ENCODE measurements at places on chromosomes 12 and 14.
A peak's percentile ranks its signal among the peaks of the same experiment; 100 is the strongest.

GRCh38 chr12:130803702-130804101 is 35.3 kb downstream of the STX2 start:
- DNase-seq: no peak

DNA sequence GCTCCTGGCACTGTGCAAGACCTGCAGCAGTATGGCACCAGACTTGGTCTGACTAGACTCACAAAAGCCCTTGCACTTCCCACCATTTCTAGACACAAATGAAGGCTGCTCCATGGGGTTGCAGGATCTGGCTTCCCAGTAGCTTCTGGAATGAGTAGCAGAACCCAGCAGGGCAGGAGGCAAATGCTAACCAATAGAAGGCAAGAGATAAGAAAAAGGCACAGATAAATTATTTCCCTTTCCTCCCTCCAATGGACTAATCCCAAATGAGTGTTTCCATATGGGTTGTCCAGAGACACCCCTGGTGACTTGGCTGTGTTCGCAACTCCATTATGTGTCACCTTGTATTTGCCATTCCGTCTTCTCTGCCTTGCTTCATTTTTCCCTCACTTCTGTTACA is 49.7 kb downstream of the KIF21A start:
- no peak for DNase-seq

- DNase-seq: no peak
These were observed 260.5 kb downstream of the ADAMTS20 start for GRCh38 chr12:43291516-43291915.

DNA sequence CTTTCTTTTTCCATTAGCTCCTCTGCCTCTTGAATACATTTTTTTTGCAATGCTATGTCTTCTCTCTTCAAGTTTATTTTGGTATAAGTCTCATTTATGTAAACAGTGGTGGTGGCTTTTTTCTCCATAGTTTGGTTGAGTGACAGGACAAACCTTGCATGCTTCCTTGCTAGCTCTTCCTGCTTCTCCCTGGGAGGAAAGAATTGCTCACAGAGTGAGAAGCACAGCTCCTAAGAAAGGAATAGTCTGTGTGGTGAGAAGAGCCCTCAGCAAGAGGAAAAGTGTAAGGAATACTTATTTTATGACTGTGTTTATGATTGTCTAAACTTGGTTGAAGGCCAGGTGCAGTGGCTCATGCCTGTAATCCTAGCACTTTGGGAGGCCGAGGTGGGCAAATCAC is 11.5 kb downstream of the CCDC175 start:
- no peak for DNase-seq

DNA sequence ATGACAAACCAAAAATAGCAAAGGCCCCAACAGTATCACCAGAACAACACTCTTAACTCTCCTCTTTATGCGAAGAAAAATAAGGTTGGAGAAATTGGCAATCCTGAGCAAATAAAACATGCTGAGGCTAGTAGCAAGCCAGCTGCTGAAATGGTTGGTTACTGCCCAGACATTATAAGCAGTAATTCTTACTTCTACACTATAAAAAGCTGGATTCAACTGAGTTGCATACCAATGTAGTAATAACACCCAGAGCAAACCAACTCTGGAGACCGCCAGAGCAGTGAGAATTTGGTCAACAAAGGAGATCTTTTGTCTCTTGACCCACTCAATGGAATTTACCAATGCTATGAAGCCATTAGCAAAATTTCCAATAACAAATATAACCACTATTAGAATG is 628 bp downstream of the TAS2R30 start:
- DNase-seq: no peak

- no peak for DNase-seq
These were observed 22.7 kb upstream of the EID3 start for GRCh38 chr12:104280717-104281458.

GRCh38 chr14:60090864-60091519 is 731 bp upstream of the PCNX4 start:
- DNase-seq: peak; percentile 59

GRCh38 chr12:74689071-74689655 is 151.5 kb downstream of the ATXN7L3B start:
- no peak for DNase-seq

DNA sequence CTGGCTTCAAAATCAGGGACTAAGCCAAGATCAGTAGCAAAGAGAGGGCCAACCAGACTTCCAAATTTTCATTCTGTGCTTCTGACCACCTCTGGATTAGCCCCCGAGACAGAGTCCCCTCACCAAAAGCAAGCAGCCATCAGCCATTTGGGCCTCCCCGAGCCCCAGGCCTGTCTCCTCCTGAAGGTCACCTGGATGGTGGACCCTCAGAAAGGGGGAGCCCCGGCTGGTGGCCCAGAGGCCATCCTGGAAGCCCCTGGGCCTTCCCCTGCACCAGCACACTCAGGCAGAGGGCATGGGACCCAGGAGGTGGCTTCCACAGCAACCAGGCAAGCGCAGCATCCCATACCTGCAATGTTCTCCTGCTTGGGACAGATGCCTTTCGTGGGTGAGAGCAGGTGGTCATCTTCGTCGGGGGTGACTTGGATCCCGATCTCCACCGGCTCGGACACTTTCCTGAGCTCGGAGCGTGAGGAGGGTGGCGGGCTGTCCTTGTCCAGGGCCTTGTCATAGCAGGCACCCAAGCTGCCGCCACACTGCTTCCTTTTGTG is 14.8 kb downstream of the BCL11B start:
- DNase-seq: no peak

DNA sequence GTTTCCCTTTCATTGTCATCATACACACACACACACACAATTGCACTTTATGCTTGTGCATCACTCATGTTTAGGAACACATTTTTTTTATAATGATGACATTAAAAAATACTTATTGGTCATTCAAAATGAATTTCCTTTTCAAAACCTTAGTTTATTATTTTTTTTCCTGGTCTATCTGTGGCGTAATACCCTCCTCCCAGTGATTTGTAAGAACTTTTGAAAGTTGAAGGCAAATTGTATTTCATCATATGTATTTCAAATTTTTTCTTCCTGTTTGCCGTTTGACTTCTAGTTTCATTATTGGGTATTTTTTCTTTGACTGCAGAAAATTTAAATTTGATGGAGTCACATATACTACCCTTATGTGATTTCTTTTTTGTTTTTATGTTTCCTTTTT is 2.5 kb upstream of the LRRK2 start:
- DNase-seq: no peak

- no peak for DNase-seq
These were observed 130.0 kb downstream of the DPF3 start for GRCh38 chr14:72763892-72764291.

DNA sequence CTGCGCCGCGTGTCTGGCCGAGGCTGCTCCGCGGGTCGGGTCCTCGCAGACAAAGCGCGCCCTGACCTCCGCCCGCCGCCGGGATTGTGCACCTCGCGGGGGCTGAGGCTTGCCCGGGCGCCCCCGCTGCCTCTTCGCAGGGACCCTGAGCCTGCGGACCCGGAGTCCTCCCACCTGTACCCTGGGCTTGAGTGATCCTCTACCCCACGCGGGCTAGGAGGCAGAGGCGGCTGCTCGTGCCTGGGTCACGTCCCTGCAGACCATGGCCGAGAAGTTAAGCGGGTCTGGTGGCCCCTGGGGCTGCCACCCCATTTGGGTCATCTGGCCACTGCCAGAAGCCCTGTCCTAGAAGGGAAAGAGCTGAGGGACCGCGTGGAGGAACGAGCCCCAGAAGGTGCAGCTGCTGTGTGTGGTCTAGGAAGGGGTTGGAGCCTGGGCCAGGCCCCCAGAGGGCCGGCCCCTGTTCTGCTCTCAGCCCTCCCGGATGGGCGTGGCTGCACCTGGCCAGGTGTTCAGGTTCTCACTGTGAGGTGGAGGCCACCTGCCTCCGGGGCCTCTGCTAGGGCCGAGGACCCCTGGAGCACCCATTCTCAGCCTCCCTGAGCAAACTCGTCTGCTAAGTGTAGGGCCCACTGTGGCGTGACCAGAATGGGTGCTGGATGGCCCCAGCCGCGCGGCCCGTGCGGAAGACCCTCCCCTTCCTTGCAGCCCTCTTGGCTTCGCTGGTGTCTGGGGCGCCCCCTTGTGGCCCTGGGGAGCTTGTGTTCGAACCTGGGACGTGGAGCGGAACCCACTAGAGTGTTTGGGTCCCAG is 49.6 kb downstream of the LRCOL1 start:
- peak; percentile 68 for DNase-seq

DNA sequence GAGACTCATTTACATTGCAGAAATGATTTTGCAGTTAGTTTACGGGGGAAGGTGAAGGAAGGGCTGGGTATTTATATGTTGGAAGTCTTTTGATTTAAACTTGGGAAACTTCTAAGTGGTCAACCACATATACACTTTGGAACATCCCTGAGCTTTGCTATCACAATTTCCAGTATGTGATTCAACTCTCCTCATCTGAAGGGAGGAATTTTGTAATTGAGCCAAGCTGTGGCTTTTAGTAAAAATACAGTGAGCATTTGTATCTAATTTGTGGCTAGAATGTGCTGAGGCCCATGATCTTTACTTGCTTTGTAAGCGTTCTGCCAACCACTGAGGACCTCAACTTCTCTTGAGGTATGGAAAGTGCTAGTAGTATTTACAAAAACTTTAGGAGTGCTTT is 235.0 kb upstream of the PDZRN4 start:
- DNase-seq: no peak

DNA sequence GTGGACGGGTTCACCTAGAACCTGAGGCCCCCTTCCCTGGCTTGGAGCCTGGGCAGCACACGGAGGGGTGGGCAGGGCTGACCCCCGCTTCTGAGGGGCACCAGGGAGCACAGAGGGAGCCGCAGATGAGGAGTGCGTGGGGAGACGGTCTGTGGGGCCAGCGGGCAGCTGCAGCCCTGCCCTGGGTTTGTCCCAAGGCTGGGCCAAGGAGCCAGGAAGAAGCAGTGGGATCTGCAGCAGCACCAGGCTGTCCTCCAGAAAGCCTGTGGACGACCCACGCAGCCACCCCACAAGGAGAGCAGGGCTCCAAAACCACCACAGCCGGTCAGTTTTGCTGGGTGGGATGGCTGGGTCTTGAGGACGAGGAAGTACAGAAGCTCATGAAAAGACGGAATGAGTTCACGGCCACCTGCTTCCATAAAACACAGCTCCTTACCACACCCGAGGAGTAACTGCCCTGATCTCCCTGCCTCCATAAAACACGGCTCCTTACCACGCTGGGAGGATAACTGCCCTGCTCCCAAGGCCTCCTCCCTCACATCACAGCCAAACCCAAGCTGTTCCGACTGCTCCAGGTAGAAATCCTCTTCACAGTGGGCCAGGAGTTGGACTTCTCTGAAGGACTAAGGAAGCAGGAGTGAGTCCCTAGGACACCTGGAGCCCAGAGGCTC is 9.9 kb upstream of the GOLGA3 start:
- no peak for DNase-seq

GRCh38 chr12:48744251-48745008 is 27.9 kb upstream of the CCNT1 start:
- DNase-seq: no peak

GRCh38 chr12:8712572-8712971 is 14.8 kb downstream of the RIMKLB start:
- DNase-seq: no peak

DNA sequence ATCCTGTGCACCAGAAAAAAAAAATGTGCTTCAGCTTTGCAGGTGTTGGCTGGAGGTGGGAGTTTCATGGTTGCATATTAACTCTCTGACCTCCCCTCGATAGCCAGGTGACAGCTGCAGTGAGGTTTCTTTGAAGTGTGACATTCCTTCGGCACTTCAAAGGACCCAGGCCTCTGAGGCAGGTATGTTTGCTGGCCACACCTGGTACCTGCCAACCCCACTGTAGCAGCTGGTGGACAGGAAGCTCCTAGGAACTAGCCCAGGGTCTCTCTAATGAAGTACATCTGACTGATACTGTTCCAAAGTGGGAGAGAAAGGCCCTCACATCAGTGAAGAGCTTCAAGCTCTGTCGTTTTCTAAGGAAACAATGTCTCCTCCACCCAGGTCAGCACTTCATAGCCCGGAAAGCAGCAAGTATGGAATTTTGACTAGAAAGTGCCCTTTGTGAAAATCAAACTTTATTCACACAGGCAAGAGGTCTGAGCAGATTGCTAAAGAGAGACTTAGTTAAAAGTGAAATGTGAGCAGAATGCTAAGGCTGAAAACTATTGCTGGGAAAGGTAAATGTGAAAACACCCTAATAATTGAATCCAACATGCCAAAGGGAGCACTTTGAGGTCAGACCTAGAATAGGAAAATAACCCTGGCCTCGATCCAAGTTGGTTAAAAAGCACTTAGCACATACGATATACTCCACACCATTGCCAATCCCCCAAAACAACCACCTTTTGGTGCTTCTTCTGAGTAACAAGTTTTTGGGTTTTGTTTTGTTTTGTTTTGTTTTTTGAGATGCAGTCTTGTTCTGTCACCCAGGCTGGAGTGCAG is 71.3 kb downstream of the PHLDA1 start:
- DNase-seq: no peak

DNA sequence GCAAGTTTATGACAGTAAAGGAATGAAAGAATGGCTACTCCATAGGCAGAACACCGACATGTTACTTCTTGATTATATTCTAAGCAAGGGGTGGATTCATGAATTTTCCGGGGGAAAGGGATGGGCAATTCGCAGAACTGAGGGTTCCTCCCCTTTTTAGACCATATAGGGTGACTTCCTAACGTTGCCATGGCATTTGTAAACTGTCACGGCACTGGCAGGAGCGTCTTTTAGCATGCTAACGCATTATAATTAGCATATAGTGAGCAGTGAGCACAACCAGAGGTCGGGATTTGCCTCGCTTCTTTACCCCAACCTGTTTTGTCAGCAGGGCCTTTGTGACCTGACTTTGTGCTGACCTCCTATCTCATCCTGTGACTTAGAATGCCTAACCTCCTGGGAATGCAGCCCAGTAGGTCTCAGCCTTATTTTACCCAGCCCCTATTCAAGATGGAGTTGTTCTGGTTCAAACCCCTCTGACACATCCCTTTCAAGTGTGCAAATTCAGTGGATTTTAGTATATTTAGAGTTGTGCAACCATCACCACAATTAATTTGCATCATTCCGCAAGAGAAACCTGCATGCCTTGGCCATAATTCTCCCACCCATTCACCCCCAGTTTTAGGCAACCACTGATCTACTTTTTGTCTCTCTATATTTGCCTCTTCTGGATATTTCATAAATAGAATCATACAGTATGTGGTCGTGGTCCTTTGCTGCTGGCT is 27.4 kb downstream of the PALS1 start:
- DNase-seq: no peak

GRCh38 chr12:53578783-53579182 is 47.4 kb downstream of the ATF7 start:
- DNase-seq: no peak

GRCh38 chr14:53596853-53597525 is 359.6 kb downstream of the BMP4 start:
- no peak for DNase-seq

DNA sequence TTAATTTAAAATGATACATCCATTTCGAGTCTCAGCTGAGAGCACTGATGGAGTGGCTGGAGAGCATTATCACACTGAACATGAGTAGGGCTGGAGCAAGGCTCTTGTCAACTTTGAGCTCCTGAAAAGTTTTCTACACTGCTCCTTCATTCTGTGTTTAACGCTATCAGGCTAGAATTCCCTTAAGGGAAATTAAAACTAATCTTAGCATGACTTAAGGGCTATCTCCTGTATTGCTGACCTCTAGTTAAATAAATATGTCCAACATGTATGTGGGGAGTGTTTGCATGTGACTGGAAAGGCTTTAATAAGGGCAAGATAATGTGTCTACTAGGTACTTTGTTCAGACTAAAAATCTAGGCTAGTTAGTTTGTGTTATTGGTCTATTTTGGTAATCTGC is 116.7 kb upstream of the CAND1 start:
- no peak for DNase-seq

All from CD4-positive, alpha-beta T cell (primary cell).